Lung (tissue), 17 donors: ENCODE measurements at places on chromosomes 12 and 14. TPM values are rescaled to one million over a fixed set of nuclear protein-coding genes. Genes with fewer than 3 reads are reported as not detected.

DNA sequence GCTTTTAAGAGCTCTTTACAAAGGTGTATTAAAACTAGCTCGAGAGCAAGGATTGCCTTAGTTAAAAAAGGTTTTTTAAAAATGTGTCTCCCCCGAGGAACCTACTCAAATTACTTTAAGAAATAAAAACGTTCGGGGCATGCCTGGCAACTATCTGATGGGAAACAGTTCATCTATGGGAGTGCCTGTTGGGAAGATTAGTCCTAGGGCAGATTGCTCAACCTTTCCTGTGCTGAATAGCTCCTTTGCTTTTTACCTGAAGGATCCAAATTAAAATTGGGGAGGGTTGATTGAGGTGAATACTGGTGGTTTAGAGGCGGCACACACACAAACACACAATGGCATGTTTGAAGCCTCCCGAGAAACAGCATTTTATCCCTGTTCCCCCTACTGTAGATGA is 541.4 kb upstream of the ATP2B1 start:
- DNase-seq, result peak; percentile 46

Gene CD9
- 240 TPM for total RNA-seq

DNA sequence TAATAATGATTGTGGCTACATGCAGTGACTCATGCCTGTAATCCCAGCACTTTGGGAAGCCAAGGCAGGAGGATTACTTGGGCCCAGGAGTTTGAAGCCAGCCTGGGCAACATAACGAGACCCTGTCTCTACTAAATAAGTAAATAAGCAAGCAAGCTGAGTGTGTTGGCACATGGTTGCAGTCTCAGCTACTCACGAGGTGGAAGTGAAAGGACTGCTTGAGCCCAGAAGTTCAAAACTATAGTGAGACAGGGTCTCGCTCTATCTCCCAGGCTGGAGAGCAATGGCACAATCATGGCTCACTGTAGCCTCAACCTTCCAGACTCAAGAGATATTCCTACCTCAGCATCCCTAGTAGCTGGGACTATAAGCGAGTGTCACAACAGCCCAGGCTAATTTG is 64.7 kb downstream of the RPS6KA5 start:
- DNase-seq, result no peak

Gene PIWIL1
- total RNA-seq, result not detected

DNA sequence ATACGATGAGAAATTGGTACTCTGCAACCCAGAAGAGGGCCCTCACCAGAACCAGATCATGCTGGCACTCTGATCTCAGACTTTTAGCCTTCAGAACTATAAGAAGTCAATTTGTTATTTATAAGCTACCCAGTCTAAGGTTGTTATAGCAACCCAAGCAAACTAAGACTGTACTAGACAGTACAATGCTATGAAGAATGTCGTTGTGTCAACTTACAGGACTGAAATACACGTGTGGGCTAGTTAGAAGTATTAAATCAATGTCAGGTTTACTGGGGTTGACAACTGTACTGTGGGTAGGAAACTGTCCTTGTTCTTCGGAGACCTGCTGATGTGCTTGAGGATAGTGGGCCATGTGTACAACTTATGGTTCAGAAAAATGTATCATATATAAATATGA is 19.7 kb downstream of the DUSP16 start:
- DNase-seq, result no peak

GRCh38 chr14:68652433-68652690 is 140.5 kb downstream of the ZFP36L1 start:
- no peak for DNase-seq

Gene BTBD6
- 44.2 TPM for total RNA-seq

GRCh38 chr14:58107947-58108552 is 44.0 kb downstream of the ARMH4 start:
- DNase-seq, result peak; percentile 56

Gene MYO1H
- total RNA-seq, result not detected

DNA sequence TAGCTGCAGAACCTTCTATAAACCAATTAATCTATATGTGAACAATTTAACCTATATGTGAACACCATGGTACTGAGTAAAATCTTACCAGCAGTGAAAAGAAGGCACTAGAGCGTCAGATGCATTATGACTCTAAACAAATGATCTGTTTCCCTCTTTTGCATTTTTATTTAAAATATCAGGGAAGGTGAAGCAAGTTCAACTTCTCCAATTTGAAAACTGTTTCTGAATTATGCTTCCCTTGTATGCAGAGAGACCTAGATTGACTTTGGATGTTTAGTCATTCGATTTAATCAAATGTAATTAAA is 80.9 kb downstream of the DAD1 start:
- no peak for DNase-seq

DNA sequence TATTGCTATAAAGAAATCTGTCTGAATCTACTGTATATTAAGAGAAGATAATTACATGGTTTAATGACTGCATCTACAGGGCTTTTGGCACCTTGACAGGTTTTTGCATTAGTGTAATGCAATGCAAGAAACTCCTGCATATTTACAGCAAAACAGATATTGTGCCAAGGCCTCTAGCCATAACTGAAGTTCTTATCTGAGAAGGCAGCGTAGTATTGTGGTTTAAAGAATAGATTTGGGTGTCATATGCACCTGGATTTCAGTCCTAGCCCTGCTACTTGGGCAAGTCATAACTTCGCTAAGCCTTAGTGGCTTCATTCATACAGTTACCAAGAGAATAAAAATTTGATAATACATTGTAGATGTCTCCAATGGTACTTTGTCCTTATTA is 350.1 kb downstream of the CCDC91 start:
- no peak for DNase-seq

DNA sequence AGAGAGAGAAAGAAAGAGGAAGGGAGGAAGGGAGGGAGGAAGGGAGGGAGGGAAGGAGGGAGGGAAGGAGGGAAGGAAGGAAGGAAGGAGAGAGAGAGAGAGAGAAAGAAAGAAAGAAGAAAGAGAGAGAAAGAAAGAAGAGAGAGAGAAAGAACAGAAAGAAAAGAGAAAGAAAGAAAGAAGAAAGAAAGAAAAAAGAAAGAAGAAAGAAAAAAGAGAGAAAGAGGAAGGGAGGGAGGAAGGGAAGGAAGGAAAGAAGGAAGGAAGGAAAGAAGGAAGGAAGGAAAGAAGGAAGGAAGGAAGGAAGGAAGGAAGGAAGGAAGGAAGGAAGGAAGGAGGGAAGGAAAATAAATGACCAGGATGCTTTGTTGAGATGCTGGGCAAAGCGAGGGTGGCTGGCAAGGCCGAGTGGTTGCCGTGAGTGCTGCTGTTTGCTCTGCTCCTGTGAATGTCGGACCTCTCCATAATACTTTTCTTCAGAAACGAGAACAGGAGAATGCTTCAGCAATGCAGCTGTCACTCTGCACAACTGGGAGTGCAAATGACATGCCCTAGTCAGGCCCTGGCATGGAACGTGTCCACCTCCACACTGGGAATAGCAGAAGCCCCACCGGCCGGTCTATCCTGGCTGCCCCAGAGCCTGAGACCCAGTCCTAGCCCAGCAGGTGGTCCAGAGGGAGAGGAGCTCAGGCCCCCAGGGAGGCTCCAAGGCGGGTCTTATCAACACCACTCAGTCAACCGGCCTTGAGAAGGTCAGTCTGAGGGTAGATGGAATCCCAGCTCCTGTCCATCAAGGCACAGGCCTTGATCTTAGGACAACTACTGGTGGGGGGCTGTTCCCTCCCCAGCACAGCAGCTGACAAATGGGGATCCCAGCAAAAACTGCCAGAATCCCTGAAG is 25.1 kb upstream of the EIF5 start:
- DNase-seq, result no peak

DNA sequence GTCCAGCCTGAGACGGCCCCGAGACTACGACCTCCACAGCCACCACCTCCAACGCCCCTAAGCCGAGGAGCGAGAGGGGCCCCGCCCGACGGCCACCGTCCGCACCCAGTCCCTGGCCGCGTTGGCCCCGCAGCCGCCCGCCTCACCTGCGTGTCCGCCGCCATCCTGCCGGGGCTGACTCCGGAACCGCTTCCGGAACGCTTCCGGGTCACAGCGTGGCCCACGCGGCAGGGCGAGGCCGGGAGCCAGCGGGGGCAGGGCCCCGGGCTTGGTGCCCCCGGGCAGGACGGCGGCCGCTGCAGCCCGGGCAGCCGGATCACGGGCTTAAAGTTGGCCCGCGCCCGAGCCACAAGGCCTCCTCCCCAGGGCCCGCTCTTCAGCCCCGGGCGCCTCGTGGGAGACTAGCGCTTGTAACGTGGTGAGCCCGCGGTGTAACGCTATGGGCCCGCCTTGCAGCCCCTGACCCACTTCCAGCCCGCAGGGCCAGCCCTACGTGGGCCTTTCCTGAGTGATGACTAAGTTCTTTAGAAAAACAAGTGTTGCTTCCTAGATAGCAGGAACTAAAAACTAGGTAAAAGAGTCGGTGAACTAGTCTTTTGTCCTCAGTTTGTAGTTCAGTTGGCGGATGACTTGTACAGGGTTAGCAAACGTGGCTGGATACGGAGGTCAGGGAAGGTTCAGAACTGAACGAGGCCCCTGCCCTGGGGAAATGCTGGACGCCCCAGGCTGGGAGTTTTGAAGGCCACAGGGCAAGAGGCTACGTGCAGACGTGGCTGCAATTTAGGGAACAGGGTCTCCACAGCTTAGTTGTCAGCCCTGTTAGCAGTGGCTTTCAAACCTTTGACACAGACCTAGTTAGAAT is at the start of gene GCN1:
Gene GCN1 (minus strand): TSS at position 182 of the 862 bp plus-strand sequence. CDS start 18 bp downstream, at position 164.
- DNase-seq, result peak; percentile 84

DNA sequence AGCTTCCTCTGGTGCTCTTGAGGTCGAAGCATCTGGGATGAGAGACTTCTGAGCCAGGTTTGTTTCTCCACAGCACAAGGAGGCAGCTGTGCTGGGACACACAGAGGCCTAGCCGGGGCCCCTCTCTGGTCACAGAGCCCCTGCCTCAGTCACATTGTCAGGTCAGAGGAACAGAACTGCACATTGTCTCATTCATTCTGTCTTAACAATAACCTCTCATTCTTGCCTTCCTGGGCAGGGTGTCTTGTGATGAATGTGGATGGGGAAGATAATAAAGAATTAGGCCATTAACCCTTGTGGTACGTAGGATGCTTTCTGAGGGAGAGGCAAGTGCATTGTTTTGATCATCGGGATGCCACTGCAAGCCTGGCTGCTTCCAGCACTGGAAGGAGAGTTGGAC is 29.8 kb downstream of the FNTB start:
- no peak for DNase-seq

Gene KRT82
- total RNA-seq, result not detected

Gene HOXC12
- total RNA-seq, result not detected

DNA sequence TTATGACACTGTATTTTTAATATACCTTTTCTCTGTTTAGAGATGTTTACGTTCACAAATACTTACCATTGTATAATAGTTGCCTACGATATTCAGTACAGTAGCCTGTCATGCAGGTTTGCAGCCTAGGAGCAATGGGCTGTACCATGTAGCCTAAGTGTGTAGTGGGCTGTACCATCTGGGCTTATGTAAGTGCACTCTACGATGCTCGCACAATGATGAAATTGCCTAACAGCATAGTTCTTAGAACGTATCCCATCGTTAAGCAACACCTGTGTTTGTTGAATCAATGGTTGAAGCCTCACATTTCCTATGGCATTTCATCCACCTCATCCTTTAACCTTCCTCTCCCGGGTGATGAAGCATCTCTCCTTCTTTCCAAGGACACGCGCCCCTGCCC is 12.5 kb upstream of the EML1 start:
- DNase-seq, result peak; percentile 63
